NCI-H2227 treated with DMSO at 0.1 percent for 48 hours (cell line): ENCODE measurements at places on chromosomes 3 and 15.

GRCh38 chr3:13480340-13481318, 523 bp downstream of the HDAC11 start:
- DNase-seq, result no peak

GRCh38 chr3:168157099-168157700, 61.5 kb upstream of the GOLIM4 start:
- no peak for DNase-seq

- DNase-seq, result no peak
These were observed 39.0 kb downstream of the RGMA start for GRCh38 chr15:93049914-93050578.

GRCh38 chr3:56468184-56469106, at the start of gene ERC2:
Gene ERC2 (minus strand): TSS chr3:56468467.
- peak; percentile 45 for DNase-seq

DNA sequence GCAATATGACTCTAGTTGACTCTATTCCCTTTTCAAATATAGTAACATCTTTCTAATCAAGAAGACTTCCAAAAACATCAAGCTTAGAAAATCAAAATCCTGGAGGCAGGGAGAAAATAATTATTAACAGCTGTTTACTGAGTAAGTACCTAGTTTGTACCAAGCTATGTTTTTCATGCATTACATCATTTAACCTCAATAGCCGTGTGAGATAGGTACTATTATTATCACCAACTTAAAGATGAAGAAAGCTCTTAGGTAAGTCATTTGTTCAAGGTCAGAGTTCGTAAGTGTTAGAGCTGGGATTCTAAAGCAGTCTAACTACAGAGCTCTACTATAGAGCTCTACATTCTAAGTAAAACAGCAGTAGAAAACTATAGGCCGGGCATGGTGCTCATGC, 41.6 kb downstream of the GSK3B start:
- no peak for DNase-seq

DNA sequence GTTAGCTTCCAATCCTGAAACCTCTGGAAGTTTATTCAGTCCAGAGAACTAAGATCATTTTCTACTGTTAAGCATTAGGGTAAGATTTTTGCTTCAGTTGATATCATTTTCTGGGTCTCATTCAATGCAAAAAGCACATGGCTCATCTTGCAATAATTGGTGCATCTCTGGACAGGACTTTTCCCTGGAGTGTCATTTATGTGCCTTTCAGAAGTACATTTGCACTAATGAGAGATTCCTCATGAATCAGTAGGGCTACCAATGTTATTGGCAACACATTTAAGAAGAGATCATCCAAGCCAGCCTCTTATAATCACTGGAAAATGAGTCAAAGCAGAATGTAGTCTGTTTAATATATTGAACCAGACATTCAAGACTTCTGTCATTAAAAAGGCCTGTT, 224.2 kb upstream of the CHRNA7 start:
- DNase-seq, result no peak

GRCh38 chr15:67372986-67373675, 118.5 kb downstream of the IQCH start:
- no peak for DNase-seq

GRCh38 chr3:71680603-71681002, 44.6 kb downstream of the EIF4E3 start:
- no peak for DNase-seq

DNA sequence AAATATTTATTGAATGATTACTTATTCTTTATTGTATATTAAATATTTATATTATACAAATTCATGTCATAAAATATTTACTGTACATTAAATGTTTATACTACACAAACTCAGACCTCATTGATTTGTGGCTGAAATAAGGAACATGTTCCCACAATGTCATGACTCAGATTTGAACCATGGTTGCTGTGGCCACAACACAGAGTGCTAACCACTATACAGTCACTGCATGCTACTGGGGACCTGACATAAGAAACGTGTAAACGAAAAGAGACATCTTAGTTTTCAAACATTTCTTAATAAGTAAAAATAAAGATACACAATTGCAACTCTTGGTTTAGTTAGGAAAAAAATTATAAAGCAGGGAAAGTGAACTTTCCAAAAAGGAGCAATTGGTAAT, 99.1 kb upstream of the AGTR1 start:
- DNase-seq, result no peak

DNA sequence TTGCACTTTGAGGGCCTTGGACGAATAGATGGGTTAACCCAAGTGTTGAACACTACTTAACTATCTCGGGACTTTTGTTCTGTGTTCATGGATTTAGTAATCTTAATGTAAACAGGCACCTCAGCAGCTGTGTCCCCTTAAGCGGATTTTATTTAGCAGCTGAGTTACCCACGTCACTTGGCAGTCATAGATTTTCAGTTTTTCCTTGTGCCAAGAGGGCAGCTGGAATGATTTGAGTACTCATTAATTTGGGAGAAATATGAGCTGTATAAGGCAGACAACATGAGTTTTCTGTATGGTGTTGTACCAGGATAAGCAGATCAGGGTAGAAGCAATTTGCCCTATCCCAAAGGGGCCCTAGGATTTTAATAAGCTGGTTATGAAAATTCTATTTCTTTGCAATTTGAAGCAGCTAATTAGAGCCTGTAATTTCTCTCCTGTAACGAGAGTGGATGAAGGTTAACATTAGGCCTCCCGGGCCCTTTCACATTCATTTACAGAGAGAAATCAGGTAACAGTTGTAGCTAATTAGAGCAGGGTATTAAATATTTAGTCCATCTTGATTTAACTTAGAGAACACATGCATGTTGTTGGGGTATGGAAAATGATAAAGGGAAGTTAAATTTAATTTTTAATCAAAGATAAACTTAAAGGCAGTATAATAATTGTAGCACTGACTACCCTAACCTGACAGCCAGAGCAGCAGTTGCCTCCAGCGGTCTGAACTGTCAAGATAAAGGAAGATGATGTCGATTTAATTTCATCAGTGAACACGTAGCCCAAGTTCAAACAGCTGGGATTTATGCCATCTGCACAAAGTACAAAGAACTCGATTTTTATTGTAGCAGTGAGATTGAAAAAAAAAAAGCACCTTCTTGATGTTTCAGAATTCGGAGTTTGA, 194.5 kb downstream of the LRTM1 start:
- DNase-seq, result no peak

DNA sequence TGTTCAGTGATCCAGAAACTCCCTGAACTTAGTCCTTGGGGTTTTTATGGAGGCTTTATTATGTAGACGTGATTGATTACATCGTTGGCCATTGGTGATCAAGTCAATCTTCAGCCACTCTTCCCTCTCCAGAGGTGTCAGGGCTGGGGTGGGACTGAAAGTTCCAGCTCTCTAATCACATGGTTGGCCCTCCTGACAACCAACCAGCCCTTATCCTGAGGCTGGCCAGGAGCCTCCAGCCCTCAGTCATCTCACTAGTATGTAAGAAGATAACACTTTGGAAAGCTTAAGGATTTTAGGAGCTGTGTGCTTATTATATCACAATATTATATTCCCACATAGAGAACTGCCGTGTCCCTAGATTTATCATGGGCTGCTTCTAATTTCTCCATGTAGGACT, 142.3 kb downstream of the VPS8 start:
- no peak for DNase-seq

DNA sequence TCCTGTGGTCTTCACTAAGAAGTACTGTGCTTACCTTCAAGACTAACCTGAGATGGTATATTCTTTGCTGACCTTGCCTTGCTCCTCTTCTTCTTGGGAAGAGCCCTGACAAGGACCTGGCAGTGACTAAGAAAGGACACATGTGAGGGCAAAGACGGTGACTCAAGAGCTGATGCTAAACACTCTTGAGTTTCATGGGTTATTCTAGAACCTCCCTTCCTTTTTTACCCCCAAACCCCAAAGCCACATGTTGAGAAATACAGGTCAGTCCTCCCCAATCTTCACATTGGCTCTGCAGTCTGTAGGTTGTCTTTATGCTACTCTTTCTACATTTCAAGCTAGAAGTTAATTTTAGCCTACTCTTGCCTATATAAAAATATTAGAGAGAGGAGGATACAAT, 200.6 kb downstream of the SEMA6D start:
- DNase-seq, result no peak

GRCh38 chr3:101379658-101380376, 59.4 kb upstream of the IMPG2 start:
- no peak for DNase-seq

DNA sequence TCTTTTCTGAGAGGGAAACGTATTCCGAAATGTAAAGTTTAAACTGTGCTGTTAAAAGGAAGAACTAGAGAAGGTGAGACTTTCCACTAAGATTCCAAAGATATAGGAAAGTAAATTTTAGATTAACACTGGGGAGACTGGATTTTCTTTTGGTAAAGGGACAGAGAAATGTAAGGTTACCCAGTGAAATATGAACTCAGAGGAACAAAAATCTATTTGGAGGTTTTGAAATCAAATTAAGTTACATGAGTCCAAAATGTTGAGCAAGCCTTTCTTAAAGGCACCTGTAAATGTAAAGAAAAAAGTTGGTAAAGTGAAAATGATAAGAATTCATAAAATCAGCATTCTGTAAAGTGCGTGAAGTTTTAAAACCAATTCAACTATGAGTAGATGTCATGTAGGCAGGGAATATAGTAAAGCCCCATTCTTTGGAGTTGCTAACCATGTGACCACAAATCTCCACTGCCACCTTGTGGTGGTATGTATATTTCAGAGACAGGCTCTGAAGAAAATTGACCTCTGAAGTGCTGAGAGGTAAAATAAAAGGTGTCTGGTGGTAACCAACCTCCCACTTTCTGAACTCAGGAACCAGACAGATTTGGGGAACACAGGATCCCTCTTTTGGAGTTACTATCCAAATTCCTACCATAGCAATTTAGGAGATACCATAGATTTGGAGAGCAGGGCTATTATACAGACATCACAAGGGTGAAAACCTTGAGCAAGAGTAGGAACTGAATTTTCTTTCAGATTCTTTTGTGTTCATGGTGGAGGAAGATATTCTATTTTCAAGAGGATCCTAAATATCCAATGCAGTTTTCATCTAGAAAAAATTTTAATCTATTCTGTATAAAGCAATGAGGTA, 215.3 kb downstream of the ROBO2 start:
- DNase-seq, result peak; percentile 47

GRCh38 chr3:79551997-79552396, 215.8 kb downstream of the ROBO1 start:
- no peak for DNase-seq

DNA sequence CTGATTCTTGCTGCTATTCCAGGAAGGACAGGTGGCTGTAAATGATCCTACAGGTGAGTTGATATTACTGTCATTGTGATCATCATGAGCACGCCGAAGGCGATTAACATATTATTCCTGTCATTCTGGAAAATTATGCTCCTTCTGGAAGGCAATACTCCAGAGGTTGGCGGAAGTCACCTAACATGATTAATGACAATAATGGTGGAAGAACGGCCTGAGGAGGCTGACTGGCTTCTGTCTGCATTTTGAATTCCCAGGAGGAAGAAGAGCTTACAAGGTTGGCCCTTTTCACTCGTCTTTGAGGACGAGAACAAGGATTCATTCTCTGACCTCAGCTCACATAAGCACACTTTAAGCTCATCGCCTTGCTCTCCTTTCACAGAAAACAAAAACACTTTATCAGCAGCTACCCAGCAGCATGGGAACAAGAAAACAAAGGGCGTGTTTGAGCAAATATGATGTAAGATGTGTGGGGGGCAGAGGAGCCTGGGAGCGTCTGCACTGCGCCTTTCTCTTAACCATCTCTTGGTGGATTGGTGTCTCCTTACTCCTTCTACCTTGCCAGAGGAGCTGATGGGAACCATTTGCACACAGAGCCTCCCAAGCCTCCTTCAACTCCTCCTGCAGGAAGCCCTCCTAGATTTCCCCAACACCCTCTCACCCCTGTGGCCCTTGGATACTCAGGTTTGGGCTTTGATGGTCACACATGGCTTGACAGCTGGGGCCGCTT, 23.0 kb downstream of the ACSBG1 start:
- DNase-seq, result no peak

GRCh38 chr15:42798802-42799201, 61.9 kb upstream of the CDAN1 start:
- DNase-seq, result no peak

- DNase-seq, result peak; percentile 10
These were observed 451.1 kb upstream of the ATP11B start for GRCh38 chr3:182342252-182342651.

GRCh38 chr3:12353796-12354525, 65.1 kb downstream of the PPARG start:
- no peak for DNase-seq

DNA sequence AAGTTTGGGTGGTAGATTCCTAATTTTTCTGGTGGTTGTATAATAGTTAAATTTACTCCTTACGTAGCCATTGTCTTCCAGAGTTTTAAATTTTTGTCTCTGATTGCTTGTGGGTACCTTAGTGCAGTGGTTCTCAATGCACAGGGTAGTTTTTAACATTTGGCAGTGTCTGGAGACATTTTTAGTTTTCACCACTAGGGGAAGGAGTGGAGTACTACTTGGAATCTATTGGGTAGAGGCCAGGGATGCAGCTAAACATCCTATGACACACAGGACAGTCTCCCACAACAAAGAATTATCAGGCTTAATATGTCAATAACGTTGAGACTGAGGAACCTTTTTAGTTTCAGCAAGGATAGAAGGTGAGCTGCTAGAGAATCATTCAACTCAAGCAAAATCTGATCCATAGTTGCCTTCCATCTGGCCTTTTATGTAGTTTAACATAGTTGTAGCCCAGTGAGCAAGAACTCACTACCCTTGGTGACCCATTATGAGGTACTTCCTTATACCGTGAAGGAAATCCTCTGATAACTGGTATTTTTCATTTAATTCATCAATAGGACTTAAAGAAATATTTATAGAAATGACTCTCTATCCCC, 8.6 kb upstream of the STX19 start:
- DNase-seq, result no peak

GRCh38 chr15:73560501-73561117, 72.6 kb downstream of the NPTN start:
- DNase-seq, result peak; percentile 57

DNA sequence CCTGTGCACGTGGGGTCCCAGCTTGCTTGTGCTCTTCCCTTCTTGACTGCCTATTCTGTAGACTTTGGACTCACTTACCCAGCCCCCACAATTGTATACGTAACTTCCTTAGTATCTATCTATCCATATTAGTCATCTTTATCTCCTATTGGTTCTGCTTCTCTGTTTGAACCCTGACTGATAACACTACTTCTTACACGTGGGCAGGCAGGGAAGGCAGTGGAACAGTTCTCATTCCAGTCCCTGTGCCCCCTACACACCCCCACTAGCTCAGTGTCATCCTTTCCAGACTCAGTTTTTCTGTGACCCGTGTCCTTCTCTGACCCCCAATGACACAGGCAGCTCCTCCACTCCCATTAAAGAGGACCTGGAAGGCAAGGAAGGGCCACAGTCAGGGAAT, 74.2 kb upstream of the FBN1 start:
- DNase-seq, result no peak

DNA sequence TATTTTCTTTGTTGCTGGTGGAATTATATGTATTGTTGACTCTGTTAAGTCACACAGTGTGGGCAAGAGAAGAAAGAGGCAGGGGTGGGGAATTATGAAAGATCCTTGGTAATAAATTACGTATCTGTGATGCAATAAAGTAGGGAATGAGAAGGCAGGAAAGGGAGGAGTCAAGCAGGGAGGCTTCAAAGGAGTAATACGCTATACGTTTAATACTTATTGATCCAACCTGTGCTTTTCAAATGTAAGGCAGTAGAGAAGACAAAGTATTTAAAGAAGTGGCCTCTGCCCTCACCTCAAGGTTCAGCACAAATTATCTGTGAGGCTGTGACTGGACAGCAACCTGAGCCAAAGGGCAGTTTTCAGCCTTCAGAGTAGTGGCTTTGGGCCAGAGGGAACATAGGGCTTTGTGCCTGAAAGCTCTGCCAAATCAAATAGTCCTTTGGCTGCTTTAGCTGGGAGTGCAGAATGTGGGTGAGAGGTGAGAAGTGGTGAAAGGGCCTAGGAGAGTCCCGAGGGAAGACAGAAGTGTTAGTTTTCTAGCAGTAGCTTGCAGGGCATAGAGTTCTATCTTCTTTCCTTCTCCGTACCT, 1.2 kb upstream of the PLIN1 start:
- no peak for DNase-seq
